ENCODE measurements at places on chromosomes 1 and 21.

GRCh38 chr1:202204065-202204464 is 10.5 kb downstream of the LGR6 start:
- DNase-seq = no peak

DNA sequence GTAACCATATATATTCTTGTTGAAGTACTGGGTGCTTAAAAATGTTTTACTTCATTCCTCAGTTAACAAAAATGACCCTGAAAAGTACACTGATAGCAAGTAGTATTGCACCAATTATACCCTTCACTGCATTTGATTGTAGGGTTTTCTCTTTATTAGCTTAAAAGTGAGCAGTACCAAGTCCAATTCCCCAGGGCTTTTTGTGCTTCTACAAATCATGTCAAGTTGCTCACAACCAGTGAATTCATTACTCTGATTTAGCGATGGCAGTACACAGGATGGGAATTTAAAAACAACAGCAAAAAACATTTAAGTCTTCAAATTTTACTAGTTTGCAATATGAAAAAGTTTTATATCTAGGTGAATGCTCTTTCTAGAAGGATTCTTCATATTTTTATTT is 436.4 kb downstream of the PTBP2 start:
- no peak for DNase-seq

GRCh38 chr1:56910441-56910985 is 55.3 kb downstream of the C8B start:
- no peak for DNase-seq

- DNase-seq = no peak
These were observed 34.4 kb upstream of the COP1 start for GRCh38 chr1:176241385-176242015.

DNA sequence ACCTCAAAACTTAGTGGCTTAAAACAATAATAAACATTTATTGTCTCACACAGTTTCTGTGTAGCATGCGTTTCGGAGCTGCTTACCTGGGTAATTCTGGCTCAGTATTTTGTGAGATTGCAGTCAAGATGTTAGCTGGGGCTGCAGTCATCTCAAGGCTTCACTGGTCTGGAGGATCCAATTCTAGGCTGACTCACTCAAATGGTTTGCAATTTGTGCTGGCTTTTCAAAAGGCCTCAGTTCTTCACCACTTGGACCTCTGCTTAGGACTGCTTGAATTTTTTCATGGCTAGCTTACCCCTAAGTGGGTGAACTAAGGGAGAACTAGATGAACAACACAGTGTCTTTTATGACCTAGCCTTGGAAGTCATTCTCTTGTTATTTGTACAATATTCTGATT is 21.0 kb downstream of the XPR1 start:
- DNase-seq = no peak

DNA sequence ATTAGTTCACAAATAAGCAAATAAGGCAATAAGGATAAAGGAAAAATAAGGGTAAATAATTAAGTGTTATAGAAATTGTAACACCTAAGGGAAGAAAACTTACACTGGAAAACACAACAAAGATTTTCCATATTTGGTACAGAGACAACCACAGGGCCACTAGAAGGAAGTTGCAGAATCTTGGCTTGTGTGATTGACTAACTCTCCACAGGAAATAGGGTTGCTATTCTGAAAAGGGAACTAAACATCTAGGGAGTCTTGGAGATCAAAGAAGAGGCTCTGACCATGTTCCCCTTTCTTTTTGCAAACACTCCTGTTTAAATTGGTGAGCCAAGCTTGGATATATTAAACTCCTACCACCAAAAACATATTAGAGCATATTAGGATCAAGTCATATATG is 59.1 kb downstream of the APCS start:
- no peak for DNase-seq

- DNase-seq = peak; percentile 58
These were observed 339 bp upstream of the RNPC3 start for GRCh38 chr1:103525114-103525606.

DNA sequence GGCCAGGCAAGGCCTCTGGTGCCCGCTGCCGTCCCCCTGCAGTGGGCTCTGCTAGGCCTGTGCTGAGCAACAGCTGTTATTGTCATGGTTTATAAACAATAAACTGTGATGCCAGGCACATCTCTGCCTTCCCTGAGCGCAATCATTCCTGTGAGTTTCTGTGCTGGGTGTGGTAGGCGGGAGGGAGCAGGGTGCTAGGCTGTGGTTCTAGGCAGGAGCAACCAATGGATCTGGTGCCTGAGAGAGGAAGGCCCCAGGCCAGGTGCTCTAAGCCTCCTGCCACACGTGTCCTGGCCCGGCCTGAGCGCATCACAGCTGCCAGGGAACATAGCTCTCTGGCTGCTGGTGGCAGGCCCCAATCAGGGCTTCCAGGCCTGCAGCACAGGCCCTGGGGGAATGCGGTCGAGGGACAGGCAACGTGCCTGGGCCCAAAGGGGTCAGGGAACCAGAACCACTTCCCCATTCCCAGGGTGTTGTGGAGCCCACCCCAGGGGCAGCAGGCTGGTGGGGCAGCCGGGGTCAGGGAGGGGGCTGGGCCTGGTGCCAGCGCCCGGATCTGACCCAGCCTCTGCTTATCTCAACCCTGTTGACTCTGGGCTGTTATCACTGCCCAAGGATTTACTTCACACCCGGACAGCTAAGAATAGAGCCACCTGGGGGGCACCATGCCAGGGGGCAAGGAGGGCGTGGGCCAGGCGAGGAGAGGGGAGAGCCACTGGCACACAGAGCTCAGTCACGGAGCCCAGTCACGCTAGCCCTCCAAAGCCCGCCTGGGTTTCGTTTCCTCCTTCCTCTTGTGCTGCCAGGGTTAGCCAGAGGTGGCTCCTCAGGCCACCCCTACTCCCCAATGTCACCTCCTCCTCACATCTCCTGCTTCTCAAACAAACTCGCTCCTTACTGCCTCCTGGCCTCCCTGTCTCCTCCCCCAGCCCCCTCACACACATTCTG is 11.5 kb downstream of the TRIM46 start:
- DNase-seq = no peak

DNA sequence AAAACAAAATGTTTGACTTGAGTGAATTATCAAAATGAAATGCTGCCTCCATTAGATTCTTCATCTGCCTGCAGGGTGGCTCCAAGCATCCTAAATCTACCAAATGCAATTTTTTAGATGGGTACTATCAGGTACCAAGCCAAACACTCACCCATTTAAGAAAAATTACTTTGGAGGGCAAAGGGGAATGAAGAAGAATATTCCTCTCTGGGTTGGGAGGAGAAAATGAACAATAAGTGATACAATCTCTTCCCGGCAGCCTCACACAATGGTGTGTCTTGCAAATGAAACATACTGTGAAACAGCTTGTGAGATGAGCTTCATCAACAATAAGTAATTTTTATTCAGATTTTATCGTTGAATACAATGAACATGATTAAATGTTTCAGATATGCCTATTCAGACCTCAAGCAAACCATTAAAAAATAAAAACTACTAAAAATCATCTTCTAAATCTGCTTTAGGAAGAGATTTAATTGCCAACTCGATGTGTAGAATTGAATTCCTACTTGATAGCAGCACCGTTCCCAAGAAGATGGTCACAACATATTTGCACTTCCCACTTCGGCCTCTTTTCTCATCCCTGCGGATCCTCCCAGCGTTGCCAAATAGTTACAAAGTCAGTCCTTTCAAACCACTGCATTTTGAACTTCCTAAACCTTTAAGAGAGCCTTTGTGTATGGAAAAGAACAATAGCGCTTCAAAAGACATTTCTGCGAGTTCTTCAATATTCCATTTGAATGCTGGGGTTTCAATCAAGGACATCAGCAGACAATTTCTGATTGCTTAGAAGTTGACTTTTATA is 2.7 kb downstream of the DAB1 start:
- DNase-seq = no peak

DNA sequence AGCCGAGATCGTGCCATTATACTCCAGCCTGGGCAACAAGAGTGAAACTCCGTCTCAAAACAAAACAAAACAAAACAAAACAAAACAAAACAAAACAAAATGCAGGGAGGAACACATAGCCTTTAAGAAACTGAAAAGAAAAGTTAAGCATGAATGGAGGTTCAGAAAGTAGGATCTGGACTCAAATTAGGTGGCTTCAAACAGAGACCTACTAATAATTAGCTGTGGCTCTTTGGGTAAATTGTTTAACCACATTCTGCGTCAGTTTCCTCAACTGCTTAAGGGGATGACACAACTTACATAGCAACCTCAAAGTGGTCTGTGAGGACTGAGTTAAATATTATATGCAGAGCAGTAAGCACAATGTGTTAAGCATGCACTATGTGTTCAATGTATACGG is 458.2 kb downstream of the ADGRL2 start:
- no peak for DNase-seq

GRCh38 chr1:66637146-66637545 is 103.2 kb downstream of the SGIP1 start:
- no peak for DNase-seq

DNA sequence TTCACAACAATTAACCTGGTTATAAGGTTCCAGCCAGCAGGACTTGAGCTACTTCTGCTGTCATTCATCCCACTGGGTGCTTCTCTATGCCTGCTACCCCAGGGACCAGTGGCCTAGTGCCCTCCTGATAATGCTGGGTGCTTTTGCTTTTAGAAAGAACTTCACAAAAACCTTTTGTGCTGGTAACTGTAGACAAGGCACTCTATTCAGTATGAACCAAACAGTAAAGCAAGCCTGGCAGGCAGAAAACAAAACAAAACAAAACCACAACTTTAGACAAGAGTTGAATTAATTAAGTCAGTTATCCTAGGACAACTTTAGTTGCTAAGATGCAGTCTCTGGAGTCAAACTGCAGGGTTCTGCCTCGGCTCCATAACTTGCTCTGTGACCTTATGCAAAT is 61.9 kb upstream of the ADGRL2 start:
- no peak for DNase-seq

DNA sequence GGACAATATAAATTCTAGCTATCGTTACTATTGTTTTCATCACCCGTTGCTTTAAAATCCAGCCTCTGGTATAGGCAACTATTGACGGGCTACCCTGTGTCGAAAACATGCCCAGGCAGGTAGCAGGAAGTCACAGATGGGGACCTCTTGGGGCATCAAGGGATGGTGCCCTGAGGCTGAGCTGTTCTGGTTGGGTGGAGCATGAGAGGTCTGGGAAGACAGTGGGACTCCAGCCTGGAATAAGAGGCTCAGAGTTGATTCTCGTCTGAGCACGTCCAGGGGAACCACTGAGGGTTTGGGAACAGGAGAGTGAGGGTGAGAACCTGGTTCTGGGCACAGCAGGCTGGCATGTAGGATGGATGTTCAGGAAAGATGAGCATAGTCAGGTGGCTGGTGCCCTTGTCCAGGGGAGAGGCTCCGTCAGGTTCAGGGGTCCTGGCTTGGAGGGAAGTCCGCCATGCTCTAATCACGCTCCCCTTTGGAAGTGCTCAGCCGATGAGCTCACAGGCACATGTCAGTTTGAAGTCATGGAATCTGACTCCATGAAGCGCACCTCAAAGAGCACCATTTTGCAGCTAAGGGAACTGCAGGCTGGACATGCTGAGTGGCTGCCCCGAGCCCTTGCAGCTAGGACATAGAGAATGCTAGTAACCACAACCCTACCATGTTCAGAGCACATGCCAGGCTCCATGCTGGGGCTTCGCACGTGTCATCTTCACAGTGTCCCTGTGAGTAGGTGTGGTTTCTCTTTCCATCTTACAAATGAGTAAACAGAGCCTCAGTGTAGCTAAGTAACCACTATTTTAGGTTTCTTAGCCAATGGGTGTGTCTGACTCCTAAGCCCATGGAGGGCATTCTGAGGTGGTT is 21.0 kb downstream of the PCSK9 start:
- no peak for DNase-seq

DNA sequence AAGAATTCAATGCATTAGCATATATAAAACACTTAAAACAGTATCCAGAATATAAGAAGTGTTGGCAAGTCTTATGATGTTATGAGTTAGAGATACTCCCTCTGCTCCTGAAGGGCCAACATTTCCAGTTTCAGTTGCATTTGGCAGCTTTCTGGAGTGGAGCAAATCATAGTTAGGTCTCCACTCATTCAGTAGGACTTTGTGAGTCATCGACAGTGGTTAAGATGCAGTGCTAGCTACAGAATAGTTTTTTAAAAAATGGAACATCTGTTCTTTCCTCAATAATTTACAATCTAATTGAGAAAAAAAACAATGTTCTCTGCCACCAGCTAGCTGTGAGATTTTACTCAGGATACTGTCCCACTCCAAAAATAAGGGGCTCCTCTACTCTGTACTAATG is 389.1 kb downstream of the HLX start:
- DNase-seq = no peak

DNA sequence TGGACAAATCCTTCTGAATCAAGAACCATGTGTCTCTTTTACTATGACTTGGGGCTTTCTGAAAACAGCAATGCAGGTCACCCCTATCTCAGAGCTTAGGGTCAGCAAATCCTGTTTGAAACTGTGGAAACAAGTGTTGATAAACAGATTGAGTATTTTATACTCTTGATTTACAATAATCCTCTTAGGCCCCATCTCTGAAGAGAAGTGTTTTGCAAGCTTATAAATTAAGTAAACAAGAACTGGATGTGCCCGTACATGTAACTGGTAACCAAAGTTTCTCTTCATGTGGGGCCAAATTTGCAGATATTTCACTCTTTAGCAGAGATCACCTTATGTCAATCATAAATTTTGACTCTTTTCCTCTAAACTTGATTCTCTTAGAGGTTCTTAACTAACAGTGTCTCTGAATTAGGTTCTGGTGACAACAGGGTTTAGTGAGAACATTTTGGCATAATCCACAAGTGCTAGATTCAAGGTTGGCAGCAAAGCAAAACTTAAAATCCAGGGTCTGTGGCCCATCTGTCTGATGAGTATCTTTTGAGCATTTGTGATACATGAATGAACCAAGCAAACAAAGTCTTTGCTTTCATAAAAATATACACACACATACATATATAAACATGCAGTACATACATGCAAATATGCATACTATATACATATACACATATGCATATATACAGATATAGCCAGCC is 183.0 kb upstream of the HOOK1 start:
- DNase-seq = no peak

DNA sequence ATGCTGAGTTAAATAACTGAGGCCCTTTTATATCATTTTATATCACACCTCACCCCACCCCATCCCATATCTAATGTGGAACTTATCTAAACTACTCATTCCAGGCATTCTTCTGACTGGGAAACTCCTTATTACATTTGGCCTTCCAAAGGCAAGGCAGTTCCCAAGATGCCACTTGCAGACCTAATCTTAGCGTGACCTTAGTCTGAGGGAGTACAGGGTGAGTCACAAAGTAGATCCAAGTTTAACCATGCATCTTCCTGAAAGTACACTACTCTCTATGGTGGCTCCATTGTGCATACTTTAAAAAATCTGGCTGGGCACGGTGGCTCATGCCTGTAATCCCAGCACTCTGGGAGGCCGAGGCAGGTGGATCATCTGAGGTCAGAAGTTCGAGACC is 353.6 kb upstream of the C1orf87 start:
- no peak for DNase-seq

GRCh38 chr1:1213345-1214265 is at the start of gene TNFRSF4:
Gene TNFRSF4, minus strand, starts transcription at chr1:1214153. Its CDS starts 26 bp downstream, at chr1:1214127.
- DNase-seq = no peak

GRCh38 chr1:108862698-108863477 is 6.0 kb upstream of the AKNAD1 start:
- DNase-seq = no peak
